Central memory CD4-positive, alpha-beta T cell (primary cell): ENCODE measurements at places on chromosomes 16 and 17.
A peak's percentile ranks its signal among the peaks of the same experiment; 100 is the strongest.

GRCh38 chr16:67040906-67041305 lies 12.0 kb downstream of the CBFB start:
- no peak for DNase-seq

- DNase-seq: no peak
Measured at GRCh38 chr17:7083592-7083991, 3.5 kb upstream of the CLEC10A start.

DNA sequence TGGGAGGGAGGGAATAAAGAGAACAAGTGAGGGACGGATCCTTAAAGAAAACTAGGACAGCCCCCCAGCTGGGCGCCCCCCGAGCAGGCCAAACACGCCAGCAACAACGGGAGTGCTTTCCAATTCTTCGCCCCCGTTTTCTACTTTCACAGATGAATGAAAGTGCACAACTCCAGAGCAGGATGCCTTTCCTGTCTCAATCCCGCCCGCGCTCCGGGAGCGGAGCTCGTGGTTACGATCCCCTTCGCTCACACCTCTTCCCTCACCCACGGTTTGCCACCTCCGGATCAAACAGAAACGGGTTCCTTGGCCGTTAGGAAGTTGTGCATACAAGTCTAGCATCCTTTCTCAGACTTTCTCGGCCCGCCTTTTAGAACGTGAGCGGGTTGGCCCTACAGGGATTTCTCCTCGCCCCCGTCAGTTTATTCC lies 680 bp downstream of the SKA2 start:
- DNase-seq: peak; percentile 26

- peak; percentile 70 for DNase-seq
Measured at GRCh38 chr17:43211480-43212402, at the start of gene TMEM106A. TMEM106A (plus strand) TSS chr17:43211875; CDS start chr17:43213042, 1,167 bp downstream.

GRCh38 chr16:1053121-1053521 lies 19.4 kb upstream of the SSTR5 start:
- no peak for DNase-seq

DNA sequence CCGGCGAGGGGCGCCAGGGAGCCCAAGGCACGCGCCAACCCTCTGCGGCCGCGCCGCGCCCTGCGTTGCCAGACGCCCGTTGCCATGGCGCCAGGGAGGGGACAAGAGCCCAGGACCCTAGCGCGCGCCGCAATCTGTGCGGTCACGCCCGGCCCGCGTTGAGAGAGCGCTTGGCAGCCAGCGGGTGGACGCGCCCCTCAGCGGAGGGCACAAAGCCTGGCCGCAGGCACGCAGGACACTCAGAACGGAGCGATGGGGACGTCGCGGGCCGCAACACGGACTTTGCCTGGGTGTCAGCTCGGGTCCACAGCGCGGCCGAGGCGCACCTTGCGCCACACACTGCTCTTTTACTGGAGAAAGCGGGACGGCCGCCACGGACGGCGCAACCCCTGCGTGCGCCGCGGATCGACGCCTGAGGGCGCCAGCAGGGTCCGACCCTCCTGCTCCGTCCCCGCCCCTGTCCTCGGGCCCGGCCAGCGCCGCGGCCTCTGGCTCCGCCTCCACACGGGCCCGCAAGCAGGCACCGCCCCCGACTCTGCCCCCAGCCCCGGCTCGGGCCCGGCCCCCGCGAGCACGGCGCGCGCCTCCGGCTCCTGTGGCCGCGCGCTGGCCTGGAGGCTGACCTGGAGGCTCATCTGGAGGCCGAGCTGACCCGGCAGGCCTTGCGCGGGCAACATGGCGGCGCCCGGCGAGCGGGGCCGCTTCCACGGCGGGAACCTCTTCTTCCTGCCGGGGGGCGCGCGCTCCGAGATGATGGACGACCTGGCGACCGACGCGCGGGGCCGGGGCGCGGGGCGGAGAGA lies at the start of gene GFER:
Gene GFER (plus strand): TSS at position 650 of the 803 bp plus-strand sequence. CDS start 26 bp downstream, at position 676.
- DNase-seq: peak; percentile 52

DNA sequence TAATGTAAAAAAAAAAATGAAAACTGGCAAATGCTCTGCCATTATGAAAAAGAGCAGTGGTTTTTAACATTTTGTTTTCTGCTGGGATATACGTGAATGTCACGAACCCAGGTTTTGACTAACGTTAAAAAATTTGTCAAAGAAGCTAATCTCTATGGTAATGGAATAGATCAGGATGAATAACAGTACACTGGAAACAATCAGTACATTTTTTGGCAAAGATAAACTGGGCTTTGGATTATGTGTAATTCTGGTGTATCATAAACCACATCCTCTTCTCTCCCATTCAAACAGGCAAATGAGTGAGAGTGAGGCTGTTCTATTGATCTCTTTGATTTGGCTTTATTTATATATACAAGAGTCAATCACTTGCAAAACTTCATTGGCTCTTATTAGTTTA lies 207.0 kb upstream of the IRX3 start:
- DNase-seq: no peak

DNA sequence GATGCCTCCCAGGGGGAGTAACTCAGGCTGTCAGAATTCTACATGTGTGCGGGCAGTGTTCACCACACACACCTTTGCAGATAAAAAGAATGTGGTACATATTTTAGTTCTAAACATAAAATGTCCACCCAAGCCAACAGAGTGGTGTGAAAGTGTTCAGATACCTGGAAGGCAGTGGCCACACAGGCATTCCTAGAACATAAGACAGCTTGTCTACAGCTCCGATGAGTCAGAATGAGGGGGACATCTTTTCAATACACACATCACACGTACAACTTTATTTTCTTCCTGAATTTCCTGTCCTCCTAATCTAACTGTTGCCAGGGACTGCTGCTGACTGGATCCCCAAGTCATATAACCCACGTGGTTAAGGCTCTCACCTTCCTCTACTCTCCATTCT lies 142.3 kb downstream of the ZFHX3 start:
- no peak for DNase-seq

DNA sequence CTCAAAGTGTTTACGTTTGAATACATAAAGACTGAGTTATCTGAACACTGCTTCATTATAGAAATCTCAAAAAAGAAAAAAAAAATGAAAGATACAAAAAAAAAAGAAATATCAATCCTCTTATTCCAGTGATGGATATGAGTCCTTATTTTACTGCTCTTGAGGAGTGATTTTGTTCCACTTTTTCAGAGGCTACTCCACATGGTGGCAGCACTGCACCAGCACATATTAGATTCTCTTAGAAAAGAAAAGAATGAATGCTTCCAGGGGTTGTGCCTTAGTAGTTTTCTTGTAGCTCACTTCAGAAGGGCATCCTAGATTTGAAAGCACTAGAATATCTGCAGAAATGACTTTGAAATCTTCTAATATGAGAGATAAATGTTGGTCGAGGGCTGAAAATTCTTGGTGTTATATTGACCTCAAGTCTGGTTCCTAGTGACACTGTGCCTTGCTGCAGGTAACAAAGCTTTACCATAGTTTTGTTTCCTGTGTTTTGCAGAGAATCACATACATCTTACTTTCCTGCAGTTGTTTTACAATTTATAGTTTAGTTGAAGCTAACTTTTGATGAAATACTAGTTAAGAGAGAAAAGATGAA lies 25.9 kb downstream of the AP2B1 start:
- DNase-seq: peak; percentile 5

DNA sequence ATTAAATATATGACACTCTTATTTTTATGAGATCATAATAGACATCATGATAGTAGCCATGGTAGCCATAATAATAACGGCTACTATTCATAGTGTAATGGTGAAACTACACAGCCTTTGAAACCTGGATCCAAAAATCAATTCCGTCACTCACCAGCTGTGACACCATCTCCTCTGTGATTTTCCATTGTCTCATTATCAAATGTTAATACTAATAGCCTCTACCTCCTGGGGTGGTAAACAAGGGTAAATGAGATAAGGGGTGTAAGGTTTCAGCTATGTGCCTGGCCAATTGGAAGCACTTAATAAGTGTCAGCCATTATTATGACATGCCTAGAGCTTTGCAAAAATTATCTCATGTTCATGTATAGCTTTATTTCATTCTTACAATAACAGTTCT lies 88.6 kb downstream of the CACNG3 start:
- DNase-seq: no peak

DNA sequence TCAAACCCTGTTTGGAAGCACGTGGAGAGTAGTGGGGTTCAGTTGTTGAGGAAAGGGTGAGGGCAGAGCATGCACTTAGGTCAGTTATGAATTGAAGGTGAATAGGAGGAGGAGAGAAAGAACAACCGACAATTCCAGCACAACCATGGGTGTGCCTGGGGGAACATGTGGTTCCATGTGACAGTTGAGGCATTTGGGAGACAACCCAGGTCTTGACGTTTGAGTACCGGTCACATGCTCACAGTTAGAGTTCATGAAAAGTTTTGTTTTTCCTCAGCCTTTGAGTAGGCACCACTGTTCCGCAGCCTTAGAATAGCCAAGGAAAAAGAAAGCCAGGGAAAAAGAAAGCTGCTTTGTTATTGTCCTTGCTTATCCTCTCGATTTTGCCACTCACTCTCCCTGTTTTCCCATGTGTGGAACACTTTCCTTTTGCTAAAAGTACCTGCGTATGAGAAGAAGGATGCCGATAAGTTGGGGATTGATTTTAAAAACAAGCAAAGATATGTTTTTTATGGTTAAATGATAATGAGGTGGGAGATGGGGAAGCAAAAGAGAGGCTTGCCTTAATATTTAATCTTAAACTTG lies 25.6 kb upstream of the ABCC11 start:
- no peak for DNase-seq

GRCh38 chr17:50283246-50283645 lies 9.0 kb downstream of the TMEM92 start:
- DNase-seq: no peak

GRCh38 chr16:57179215-57179828 lies 6.5 kb downstream of the PSME3IP1 start:
- DNase-seq: no peak

GRCh38 chr16:4659363-4660353 lies 33.7 kb upstream of the NUDT16L1 start:
- DNase-seq: no peak

GRCh38 chr16:67165121-67166078 lies 855 bp downstream of the HSF4 start:
- no peak for DNase-seq

DNA sequence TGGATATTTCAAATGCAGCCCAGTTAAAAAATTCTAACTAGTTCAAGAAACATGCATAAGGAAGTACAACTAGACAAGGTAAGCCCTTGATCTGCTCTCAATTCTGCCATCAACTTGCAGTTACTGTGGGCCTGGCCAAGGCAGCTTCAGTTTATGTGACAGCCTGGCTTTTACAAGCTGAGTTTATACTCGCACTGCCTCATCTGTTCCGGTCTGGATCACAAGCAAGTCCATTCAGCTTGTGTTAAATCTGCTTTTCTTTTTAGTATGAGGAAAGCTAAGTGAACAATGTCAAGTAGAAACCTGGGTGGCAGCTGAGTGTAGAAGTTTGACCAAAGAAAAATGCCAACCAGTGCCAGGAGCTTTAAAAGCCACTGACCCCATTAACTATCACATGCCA lies 76.6 kb upstream of the CORO6 start:
- no peak for DNase-seq

DNA sequence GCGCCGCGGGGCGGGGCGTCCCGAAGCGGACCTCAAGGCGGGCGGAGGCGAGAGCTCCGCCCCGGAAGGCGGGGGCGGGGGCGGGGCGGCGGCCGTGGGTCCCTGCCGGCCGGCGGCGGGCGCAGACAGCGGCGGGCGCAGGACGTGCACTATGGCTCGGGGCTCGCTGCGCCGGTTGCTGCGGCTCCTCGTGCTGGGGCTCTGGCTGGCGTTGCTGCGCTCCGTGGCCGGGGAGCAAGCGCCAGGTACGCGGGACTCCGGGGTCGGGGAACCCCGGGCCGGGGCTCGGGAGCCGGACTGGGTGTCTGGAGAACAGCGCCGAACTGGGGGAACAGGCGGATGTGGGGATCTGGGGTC lies at the start of gene TNFRSF12A:
Gene TNFRSF12A (plus strand): TSS at position 122 of the 357 bp plus-strand sequence. CDS start 30 bp downstream, at position 152.
- peak; percentile 50 for DNase-seq
